Smooth muscle cell of the pulmonary artery (primary cell): ENCODE measurements at places on chromosomes 11 and 22. TPM values are rescaled to one million over a fixed set of nuclear protein-coding genes. Genes with fewer than 3 reads are reported as not detected.

Gene DMC1
- total RNA-seq = 0.56 and 0.85 TPM in 2 replicates

Gene CHRM1
- not detected in 2 replicates for total RNA-seq

Gene GPHA2
- not detected in 2 replicates for total RNA-seq

Gene PTGDR2
- total RNA-seq = 0.07 and 0.33 TPM in 2 replicates

Gene KDM4D
- 0.36 and 0.52 TPM in 2 replicates for total RNA-seq

Gene ANO3
- 4.5 and 7.7 TPM in 2 replicates for total RNA-seq
